ENCODE measurements at places on chromosomes 5 and 9.
A peak's percentile ranks its signal among the peaks of the same experiment; 100 is the strongest.

DNA sequence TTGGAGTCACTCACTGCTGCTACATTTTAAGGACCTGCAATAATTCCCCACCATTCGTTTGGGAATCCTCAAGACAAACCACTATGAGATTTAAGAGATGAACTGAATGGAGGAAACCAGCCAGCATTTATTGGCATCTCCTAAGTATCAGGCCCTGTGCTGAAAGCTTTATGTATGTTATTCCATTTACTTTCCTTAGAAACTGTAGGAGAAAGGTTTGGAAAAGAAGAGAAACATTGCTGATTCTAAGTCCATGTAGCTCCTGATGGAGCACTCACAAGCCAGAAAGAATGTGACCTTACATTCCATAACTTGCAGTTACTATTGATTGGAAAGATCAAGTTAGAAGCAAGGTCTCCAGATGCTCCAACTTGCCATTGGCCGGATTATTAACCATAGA, 267.4 kb downstream of the GAS1 start:
- DNase-seq: no peak

GRCh38 chr5:172641359-172642050, 442 bp downstream of the NEURL1B start:
- no peak for DNase-seq

DNA sequence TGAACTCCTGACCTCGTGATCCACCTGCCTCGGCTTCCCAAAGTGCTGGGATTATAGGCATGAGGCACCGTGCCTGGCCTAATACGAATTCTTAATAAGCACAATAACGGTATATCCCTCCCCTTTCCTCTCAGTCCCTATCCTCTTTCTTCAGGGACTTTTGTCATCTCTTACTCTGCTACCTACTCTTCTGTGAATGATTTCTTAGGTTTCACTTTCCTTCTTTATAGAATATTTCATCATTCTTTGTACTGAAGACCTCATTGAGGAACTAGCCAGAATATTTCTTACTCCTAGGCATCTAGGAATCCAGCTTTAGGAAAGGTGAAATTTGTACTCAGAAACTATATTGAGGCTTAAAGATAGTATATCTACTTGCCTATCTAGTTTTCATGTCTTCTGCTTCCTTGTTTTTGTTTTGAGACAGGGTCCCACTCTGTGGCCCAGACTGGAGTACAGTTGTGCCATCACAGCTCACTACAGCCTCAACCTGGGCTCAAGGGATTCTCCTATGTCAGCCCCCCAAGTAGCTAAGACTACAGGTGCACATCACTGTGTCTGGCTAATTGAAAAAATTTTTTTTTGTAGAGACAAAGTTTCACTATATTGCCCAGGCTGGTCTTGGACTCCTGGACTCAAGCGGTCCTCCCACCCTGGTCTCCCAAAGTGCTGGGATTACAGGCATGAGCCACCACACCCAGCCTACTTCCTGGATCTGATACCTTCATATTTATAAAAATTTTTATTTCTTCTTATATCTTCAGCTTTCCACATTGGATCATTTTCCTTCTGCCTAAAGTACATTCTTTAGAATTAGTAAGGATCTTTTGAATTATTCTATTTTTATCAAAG, 69.7 kb downstream of the GPBP1 start:
- DNase-seq: no peak

GRCh38 chr9:121949766-121950165, 143.3 kb downstream of the TTLL11 start:
- no peak for DNase-seq

DNA sequence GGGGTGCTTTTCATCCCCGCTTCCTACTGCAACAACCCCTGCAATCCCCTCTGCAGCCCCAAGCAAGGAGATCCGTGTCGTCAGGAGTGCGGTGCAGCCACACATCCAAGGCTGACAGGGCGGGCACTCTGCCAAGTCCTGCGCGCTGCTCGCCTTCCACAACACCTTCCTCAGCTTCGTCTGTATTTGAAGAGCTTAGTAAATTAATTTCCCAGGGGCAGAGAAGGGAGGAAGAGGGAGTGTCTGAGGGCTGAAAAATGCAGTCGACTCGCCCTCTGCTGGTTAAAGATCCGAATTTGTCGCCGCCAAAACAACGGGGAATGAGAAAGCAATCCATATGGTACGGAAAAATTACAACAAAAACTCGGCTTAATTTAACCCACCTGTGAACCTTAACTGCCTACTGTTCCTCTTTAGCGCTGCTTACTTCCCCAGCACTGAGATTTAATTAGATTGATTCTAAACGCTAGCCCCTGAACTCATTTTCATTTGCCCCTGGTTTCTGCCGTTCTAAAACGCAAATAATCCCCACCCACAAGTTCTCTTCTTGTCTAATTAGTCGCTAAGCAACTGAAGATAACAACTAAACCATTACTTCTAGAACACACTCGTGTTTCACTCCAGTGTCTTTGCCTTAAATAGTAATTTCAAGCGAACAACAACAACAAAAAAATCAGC, 10.9 kb upstream of the PCDHB1 start:
- DNase-seq: no peak

GRCh38 chr9:107615321-107615720, 125.8 kb upstream of the KLF4 start:
- peak; percentile 17 for DNase-seq

DNA sequence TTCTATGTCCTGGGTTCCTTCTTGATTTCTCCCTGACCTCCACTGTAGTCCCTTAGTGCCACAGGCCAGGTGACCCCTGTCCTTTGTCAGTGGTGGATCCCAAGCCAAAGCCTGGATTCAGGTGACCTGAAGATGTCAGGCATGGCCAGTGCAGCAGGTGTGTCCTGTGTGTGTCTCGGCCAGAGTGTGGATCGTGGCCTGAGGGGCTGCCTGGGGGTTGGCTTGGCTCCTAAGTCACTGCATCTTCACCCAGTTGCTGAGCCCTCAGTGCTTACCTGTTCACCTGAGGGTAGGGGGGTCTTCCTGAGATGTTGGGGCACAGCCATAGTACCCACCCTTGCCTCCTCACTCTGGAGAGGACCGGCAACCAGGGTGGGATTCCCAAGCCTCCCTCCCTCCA, 61.8 kb upstream of the PITX1 start:
- DNase-seq: no peak
